Naive B cell (primary cell): ENCODE measurements at places on chromosomes 3 and 15.

DNA sequence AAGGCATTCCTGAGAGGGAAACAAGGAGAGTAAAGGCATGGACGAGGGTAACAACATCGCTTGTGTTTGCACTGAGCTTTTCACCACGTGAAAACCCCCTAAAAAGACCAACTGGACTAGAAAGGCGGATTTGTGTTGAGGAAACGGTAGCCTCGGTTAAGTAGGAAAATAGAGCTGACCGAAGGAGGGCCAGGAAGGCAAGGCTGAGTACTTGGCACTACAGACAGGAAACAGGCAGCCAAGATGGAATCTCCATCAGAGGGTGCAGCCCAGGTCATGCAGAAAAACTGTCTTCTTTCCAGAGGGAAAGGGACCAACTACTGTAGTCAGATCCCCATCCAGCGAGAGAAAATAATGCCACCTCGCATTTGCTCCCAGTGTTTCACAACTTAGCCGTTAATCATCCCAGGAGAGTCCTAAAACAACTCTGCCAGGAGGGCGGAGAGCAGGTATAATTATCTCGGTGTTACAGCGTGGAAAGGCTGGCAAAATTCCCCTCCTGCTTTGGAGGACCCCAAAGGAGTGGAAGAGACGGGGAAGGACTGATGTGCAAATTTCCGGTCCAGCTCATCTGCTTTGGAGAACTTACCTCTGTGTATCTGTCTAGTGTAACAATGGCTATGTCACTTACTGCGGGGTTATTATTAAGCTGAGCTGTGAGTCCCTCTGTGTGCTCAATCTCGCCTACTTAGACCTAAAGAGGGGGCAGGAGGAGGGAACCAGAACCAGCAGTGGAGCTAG is 77.2 kb downstream of the MYO1E start:
- DNase-seq, result no peak

- no peak for DNase-seq
Observed at GRCh38 chr15:85570336-85570735, 189.9 kb downstream of the AKAP13 start.

DNA sequence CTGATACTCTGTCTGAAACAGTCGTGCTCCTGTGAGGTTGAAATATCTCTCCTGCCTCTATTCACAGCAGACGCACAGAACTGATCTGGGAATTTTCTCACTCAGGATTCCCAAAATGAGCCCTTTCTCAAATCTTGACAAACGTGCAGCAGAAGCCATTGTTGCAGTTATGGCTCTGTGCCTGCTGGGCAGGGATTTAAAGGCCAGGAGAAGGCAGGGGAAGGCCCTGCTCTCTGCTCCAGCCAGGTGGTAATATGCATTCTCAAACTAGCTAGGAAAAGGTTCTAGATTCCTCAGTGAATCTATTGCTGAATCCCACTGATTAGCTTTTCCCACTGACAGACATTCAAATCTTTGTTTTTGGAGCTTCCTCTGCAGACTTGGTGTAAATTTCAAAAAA is 2.2 kb downstream of the MINAR1 start:
- DNase-seq, result no peak

- no peak for DNase-seq
Observed at GRCh38 chr15:70147178-70147760, 49.6 kb upstream of the TLE3 start.

GRCh38 chr15:20272422-20273184 is 269.0 kb downstream of the GOLGA6L6 start:
- no peak for DNase-seq

DNA sequence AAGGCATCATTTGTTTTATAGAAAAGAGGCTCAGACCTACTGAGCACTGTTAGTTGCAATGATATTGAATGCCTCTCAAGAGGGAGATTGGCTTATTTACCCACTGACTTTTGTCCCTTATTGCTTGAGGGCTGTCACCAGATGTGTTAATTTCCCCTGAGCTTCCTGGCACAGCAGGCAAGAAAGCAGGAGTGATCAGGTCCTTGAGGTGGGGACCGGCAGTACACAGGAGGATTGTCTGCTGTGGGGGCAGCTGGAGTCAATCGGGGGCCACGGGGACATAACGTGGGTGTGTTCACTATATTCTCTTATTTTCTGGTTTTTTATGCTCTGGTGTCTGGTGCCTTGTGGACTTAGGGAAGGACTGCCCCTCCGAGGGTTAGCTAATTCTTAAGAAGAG is 44.6 kb downstream of the GASK1A start:
- no peak for DNase-seq

GRCh38 chr3:150014782-150015181 is 44.1 kb upstream of the PFN2 start:
- DNase-seq, result no peak

DNA sequence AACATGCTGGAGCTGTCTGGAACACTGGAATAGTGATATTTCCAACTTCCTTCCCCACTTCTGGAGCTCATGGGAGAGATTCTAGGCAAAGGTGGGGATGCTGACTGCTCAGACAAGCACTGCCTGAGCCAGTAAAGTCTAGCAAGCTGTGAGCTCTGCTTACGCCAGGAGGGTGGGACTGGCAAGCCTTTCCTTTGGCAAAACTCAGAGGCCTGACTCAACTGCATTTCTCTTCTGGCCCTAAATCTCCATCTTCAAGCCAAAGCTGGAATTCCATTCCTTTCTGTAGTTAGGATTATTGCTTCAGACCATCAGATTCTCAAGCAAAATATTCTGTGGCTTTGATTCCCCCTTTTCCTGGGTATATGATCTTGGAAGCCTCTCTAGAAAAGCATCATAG is 20.3 kb upstream of the EPB42 start:
- DNase-seq, result no peak

DNA sequence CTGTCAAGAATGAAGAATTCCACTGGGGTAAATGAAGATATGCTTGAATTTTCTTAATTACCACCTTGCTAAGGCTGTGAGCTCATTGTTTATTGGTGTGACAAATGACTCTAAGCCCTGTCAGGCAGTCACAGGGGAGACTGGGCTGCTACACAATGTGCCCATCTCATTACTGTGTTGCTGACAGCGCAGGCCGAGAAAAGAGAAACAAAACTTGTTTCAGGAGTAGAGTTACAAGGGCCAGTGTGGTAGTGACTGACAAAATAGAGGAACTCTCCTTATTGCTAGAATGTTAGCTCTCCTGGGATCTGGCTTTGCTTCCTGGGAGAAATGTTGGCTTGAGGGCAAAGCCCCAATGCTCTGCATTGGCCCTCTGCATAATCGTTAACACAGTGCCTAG is 130.4 kb upstream of the CRBN start:
- no peak for DNase-seq

DNA sequence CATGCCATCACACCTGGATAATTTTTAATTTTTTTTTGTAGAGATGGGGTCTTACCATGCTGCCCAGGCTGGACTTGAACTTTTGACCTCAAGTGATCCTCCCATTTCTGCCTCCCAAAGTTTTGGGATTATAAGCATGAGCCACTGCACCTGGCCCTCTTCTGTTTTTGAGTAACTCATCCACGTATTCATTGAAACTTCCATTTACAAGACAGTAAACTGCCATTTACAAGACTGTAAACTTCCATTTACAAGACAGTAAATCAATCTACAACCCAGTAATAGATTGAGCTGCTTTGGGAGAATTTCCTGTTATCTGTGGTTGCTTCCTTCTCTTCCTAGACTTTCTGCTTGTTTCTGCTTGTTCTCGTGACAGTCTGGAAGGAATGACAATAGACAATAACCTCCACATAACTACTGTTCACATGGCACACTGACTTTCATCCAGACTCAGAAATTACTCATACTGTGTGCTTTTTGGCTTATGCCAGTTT is 114.7 kb upstream of the CCNL1 start:
- DNase-seq, result no peak

GRCh38 chr15:91338766-91339165 is 238.7 kb downstream of the SV2B start:
- no peak for DNase-seq

DNA sequence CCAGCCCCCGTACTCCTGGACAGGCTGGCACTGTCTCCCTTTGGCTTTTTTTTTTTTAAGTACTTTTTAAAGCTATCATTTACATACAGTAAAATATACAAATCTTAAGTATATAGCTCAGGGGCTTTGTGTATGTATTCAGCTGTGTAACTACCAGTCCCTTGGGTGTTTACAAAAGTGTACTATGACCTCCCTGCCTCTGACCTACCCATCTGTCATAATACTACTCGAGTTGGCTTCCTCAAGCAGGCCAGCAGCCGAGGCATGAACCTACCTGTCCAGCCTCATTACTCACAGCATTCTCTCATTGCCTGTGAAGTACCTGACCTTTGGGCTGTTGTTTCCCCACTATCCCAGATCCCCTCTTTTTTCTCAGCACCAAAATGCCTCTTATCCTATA is 33.2 kb downstream of the ABHD2 start:
- DNase-seq, result no peak

DNA sequence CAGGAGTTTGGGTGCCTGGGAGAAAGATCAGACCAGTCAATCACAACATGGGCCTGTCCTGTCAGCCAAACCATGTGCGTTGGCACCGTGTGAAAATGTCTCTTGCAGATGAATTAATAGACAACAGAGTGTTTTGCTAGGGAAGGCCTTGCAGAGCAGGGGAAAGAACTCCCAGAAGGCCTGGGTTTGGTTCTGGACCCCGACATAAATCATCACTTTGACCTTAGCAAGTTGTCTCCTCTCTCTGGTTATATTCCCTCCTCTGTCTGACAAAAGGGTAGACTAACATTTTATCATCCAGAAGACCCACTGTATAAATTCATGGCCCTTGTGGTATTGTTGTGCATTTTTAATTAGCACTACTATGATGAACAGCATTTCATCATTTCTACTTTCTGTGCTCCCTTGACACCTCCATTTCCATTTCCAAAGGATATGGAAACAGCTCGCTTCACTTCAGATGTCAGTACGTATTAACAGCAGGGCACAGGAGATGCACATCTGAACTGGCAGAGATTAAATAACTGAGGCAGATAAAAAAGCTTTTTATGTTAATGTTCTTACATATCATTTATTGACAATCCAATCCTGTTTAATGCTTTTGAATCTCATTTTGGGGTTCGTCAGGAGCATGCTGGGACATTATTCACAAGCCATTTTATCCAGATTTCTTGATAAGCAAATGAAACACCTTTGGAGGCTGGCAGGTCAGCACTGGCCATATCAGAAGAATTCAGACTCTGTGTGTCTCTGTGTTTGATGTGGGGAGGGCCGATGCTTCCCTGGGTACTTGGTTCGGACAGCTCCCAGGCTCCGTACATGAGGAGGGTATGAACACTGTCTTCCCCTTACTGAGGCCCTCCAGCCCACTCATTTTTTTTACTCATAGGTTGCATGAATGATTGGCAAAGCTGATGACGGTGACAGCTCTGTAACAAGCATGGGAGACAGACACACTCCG is 28.2 kb upstream of the IL12A start:
- no peak for DNase-seq

DNA sequence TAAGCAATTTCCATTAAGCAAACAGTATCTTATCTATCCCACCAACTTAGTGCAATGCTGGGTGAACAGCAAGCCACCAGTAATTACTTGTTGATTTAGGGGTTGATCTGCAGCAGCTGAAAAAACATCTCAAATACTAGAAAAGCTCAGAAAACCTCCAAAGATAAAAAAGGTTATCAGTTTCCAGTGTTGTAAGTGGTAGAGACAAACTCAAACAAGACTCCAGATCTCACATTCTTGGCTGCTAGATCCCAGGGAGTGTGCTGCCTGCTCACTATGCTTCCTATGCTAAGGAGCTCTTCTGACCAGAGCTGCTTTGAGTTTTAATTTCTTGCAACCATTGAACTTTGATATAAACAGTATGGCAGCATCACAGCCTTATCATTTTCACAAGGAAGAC is 11.3 kb downstream of the B3GALNT1 start:
- DNase-seq, result no peak

DNA sequence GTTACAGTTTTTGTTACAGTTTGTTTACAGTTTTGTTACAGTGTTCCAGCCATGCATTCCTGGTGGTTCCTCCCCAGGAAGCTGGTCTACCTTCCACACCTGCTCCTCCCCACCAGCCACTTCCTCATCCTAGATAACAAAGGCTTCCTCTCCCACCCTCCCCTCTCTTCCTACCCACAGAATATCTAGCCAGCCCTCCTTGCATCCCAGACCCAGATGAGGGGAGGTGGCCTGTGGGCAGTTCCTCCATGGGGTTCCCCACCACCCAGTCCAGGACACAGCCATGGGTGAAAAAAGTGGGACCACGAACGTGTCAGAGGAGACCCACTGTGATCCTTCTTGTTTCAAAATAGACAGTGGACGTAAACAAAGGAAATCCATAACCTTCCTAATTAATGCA is 122.8 kb upstream of the ABHD17C start:
- DNase-seq, result no peak

- no peak for DNase-seq
Observed at GRCh38 chr3:16741890-16742289, 136.7 kb upstream of the DAZL start.

DNA sequence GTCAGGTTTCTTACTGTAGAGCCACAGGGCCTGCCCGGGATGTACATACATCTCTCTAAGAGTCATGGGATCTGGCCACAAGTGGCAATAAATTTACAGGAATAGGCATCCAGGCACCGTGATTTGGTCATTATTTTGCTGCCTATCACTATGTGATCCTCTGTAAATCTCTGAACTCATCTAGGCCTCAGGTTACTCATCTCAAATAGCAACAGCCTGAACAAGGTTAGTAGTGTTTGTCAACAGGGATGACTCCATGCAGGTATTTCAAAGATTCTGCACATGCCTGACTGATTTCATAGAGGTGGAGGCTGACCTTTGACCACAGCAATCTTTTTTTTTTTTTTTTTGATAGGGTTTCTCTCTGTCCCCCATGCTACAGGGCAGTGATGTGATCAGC is 88.8 kb upstream of the TBL1XR1 start:
- DNase-seq, result no peak

- no peak for DNase-seq
Observed at GRCh38 chr15:44654858-44655257, 8.6 kb downstream of the SPG11 start.

GRCh38 chr3:129121016-129121791 is 400 bp downstream of the RAB43 start:
- no peak for DNase-seq

DNA sequence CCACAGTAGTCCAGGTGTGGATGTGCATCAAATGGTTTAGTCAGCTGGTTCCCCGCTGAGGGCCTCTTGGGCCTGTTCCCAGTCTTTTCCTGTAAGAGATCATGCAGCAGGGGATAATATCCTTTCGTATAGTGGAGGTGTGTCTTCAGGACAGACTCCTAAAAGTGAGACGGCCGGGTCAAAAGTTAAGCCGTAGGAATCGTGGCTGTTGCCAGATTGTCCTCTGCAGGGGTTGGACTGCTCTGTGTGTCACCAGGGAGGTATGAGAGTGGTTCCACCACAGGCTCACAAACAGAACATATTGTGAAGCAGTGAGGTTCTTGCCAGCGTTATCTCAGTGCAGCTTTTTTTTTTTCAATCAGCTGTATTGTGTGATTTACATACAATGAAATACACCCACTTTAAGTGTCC is 95.0 kb downstream of the VGLL4 start:
- DNase-seq, result no peak

GRCh38 chr3:116749388-116749787 is 39.8 kb downstream of the TUSC7 start:
- no peak for DNase-seq
